Stimulated activated CD4-positive, alpha-beta T cell treated with anti-CD3 and anti-CD28 coated beads, Interleukin-1b, Interleukin-23, amount 100 ng/mL, for 1 hour (primary cell): ENCODE measurements at places on chromosomes 11 and 22.
A peak's percentile ranks its signal among the peaks of the same experiment; 100 is the strongest.

DNA sequence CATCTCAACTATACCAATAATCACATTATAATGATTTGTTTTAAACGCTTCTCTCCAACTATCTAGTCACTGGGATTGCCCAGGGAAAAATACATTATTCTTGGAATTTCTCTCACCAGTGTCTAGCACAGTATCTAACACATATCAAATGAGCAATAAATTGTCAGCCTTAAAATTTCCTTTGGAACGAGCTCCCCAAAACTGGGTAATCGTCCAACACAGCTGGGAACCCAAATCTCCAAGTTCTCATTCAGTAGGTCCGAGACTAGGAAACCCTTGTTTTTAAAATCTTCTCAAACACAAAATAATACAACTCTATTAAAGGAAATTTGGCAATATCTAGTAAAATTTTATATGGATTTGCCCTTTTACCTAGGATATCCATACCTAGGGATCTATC is 327.8 kb upstream of the ARHGAP42 start:
- no peak for DNase-seq

DNA sequence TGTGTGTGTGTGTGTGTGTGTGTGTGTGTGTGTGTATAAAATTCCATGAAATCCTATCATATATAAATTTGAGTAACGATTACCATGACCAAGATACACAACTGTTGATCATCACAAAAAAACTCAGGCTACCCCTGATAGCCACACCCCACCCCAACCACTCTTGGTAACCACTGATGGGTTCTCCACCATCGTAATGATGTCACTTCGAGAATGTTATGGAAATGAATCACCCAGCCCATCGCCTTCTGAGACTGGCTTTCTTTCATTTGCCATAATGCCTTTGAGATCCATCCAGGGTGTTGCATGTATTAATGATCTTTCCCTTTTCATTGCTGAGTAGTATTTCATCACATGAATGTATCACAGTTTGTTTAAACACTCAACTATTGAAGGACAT is 496.0 kb downstream of the MIAT start:
- DNase-seq: no peak

DNA sequence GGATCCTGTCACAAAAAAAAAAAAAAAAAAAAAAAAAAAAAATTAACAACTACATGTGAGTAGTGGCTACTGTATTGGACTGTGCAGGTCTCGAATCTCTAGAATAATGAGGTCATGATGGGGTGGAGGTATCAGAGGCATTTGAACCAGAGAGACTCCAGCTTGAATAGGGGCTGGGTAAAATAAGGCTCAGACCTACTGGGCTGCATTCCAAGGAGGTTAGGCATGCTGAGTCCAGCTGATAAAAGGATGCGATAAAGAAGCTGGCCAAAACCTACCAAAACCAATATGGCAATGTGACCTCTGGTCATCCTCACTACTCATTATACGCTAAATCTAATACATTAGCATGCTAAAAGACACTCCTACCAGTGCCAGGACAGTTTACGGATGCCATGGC is 5.9 kb upstream of the PACSIN3 start:
- no peak for DNase-seq

- no peak for DNase-seq
Observed at GRCh38 chr22:38564669-38565068, 5.3 kb downstream of the DMC1 start.

GRCh38 chr11:70203751-70204465 is 812 bp downstream of the FADD start:
- DNase-seq: peak; percentile 87

DNA sequence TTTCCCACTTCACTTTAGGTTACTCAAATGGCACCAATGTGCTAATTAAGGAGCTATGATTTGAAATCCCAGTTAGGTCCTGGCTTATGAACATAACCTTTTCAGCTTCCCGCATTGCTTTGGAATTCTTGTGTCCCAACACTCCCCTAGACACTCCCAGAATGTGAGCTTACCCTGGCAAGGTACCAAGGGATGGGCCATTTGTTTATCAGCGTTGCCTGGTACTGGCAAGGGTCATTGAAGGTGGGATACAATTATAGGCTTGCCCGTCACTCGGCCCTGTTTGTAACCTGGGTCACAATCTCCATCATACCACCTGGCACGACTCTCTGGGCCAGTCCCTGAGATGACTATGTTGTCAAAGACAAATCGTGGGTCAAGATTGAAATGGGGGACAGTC is 5.4 kb downstream of the CSRP3 start:
- no peak for DNase-seq

- no peak for DNase-seq
Observed at GRCh38 chr11:79242616-79243015, 198.2 kb downstream of the TENM4 start.

DNA sequence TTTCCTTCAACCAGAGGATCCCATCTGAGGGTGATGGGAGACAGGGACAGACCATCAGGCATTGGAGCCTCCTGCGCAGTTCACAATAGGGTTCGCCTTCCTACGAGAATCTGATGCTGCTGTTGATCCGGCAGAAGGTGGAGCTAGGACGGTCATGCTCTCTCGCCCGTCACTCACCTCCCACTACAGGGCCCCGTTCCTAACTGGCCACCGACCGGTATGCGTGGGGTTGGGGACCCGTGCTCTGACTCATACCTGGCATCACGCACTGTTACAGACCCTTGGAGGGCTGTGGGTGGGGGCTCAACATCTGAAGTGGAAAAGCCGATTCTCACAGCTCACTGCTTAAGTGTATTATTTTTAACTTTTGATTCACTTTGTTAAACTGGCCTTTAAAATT is 402.3 kb downstream of the BRD1 start:
- DNase-seq: no peak

DNA sequence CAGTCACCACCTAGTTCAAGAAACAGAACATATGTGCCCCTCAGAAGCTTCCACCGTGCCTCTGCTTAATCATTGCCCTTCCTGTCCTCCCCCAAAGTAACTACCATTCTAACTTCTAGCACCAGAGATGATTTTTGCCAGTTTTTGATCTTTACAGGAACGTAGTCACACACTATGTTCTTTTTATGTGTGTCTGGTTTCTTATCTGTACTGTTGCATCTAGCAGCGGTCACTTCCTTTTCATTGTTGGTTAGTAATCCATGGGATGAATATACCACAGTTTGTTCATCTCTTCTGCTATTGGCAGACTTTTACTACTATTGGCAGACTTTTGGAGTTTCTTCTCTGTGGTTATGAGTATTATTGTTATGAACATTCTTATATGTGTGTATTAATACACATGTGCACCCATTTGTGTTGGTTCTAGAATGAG is 34.6 kb downstream of the SPECC1L start:
- no peak for DNase-seq

DNA sequence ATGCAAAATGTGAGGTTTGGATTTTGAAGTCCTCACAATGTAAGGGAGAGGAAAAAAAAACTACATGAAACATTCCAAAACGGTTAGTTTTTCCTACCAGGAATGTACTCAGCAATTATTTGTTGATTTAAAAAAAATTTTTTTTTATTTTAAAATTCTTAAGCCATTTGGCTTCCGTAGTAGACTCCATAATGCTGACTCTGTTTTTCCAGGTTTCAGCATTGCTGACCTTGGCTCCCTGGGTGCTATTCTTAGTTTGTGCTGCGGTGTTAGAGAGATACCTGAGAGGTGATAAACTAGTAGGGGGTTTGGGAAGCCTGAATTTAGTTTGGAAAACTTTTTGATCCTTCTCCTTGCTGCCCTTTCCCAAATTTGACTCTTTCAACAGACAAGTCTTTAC is 10.6 kb downstream of the STT3A start:
- no peak for DNase-seq

DNA sequence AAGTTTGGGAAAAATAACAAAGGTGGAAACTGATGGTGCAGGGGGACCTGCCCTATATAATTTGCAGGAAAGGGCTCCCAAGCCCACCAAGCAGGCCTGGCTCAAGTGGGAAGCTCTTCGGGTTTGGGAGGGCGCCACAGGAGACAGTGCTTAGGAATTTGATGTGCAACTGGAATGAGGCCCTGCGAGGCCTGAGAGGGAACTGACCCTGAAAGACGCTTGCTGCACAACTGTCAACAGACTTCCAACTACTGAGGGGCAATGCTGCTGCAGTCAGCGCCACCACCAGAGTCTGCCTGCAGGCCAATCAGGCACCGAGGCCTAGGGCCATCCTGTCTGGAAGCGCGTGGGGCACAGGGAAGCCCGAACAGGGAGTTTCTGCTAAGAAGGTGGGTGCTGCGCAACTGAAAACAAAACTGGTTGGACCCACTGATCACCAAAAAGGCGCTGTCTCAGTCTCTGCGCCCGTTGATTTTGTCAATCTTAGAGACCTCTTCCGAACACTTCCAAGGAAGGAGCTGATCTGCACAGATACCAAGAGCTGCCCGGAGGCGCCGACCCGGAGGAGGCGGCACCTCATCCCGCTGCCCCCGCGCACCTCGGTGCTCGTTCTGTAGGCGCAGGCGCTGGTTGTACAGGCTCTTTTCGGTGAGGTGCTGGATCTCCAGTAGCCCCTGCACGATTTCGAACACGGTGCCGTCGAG is 667 bp downstream of the DGCR6L start:
- DNase-seq: no peak

- DNase-seq: no peak
Observed at GRCh38 chr11:78210000-78210608, 21.4 kb downstream of the USP35 start.

GRCh38 chr22:22410121-22410520 is 98.4 kb downstream of the ZNF280B start:
- no peak for DNase-seq

- DNase-seq: no peak
Observed at GRCh38 chr11:3021125-3021524, 29.0 kb upstream of the NAP1L4 start.

- DNase-seq: no peak
Observed at GRCh38 chr11:98060759-98061158, 960.0 kb upstream of the CNTN5 start.

DNA sequence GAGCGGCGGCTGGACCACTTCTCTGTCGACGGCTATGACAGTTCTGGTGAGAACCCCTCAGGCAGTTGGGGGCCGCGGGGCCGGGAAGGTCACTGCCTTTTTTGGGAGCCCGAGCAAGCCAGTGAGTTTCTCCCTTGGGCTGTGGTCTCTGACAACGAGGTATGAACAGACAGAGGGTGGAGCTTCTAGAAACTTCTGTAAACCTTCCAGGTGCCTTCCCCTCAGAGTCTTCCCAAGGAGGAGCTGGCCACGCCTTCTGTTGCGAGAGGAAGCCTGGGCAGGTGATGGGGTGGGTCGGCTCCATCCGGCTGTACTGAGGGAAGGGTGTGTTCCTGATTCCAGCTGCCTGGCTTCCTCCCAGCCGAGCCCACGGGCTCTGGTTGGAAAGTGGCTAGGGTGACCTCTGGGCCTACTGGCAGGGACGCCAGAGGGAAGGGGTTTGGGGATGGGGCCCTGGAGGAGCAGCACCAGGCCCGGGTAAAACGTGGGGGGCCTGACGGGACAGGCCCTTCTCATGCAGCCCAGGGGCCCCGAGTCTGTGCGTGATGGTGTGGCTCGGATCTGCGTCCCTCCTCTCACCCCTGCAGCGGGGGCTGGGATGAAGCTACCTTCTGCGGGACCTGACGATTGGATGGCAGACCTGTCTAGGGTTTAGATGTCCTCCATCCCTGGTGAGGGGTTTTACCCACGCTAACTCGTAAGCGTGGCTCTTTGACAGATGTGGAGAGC is 110.8 kb downstream of the KCNQ1OT1 start:
- DNase-seq: no peak

GRCh38 chr22:21937821-21938070 is 14.9 kb downstream of the PPM1F start:
- no peak for DNase-seq

DNA sequence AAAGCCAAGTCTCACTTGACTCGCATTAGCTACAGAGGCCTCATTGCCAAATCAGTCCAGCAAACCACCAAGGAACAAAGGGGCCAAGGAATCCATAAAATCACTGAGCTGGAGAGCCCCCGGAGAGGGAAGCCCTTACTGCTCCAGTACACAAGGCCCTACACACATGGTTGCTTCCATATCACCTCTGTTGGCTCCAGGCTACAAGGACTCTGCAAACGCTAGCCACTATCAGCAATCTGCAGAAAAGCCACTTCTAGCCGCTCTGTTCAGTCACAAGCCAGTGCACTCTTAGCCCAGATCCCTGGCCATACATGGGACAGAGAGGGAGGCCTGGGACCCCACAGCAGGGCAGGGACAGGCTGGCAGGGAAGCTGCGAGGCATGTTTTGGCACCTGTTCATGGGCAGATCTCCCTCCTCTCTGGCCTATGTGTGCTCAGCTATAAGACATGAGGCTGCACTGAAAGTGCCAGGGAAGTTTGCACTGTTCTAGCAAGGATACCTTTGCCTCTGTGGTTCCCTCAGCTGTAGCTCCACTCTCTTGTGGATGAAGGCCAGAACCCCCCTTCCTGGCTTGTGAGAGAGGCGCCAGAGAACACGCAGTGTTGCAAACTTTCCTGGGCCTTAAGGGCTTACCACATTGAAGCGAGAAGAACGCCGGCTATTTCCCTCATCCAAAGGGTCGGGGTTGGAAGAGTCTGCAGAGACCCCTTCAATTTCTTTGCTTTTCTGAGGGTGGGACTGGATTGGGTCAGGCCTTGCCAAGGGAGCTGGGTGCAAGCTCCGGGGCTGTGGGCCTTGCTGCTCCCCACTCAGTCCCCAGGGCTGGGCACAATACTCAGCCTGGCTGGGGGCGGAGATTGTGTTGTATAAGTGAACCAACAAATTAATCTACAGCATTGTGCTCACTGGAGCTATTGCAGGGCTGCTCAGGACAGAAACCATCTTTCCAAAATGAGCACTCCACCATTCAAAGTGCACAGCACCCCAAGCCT is 108.7 kb upstream of the PITPNB start:
- no peak for DNase-seq

GRCh38 chr11:128235426-128235825 is 351.9 kb downstream of the ETS1 start:
- DNase-seq: no peak

GRCh38 chr11:88326099-88326498 is 11.4 kb downstream of the CTSC start:
- DNase-seq: no peak

- no peak for DNase-seq
Observed at GRCh38 chr11:15197696-15198095, 83.0 kb downstream of the INSC start.

- DNase-seq: no peak
Observed at GRCh38 chr11:120575461-120575860, 63.9 kb downstream of the GRIK4 start.
